Fibroblast of the aortic adventitia (primary cell): ENCODE measurements at places on chromosomes 3 and 15.

GRCh38 chr3:123453675-123454074, 4.8 kb upstream of the ADCY5 start:
- DNase-seq = no peak

GRCh38 chr15:70910958-70911357, 18.3 kb downstream of the LRRC49 start:
- no peak for DNase-seq

GRCh38 chr3:46297658-46298423, 55.6 kb downstream of the CCR3 start:
- no peak for DNase-seq

DNA sequence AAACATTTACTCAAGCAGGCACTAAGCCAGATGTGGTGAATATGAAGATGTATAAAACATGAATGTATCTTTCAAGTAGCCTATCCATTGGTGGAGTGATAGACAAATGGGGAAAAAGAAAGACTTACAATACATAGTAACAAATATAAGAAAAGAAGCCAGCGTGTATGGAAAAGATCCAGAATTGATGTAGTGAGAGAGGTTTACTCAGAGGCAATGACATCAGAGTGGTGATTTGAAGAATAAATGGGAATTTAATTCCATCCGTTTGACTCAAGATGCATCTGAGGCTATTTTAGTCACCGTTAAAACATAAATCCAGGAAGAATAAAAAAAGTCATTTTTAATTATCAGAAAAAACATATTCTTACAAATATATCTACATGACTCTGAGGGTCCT, 162.6 kb downstream of the IL1RAP start:
- peak; percentile 48 for DNase-seq

- peak; percentile 40 for DNase-seq
Observed at GRCh38 chr3:48301800-48302166, 31.7 kb downstream of the SPINK8 start.

DNA sequence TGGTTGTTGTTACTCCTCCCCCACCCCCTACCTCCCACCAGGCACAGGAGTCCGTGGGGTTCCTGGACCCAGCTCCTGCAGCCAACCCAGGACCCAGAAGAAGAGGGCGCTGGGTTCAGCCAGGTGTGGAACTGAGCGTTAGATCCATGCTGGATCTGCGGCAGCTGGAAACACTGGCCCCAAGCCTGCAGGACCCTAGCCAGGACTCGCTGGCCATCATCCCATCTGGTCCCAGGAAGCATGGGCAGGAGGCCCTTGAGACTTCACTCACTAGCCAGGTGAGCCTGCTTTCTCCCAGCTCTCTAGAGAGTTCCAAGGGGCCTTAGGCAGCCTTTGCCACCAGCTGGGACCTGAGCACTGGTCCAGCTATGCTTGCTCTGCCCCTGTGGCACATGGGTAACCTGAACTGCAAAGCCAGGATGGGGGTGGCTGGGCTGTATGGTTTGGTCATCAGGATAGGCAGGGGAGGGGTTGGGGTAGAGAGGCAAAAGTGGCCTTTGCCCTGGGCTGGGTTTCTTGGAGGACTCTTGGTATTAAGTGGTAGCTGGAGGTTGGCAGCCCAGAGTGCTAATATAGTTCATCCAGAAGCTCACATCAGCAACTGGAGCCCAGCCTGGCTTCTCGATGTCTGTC, 7.0 kb upstream of the JMJD7 start:
- no peak for DNase-seq

GRCh38 chr3:127068111-127068810, 85.3 kb downstream of the PLXNA1 start:
- no peak for DNase-seq

GRCh38 chr3:50192689-50193141, 1.3 kb downstream of the GNAT1 start:
- peak; percentile 61 for DNase-seq

DNA sequence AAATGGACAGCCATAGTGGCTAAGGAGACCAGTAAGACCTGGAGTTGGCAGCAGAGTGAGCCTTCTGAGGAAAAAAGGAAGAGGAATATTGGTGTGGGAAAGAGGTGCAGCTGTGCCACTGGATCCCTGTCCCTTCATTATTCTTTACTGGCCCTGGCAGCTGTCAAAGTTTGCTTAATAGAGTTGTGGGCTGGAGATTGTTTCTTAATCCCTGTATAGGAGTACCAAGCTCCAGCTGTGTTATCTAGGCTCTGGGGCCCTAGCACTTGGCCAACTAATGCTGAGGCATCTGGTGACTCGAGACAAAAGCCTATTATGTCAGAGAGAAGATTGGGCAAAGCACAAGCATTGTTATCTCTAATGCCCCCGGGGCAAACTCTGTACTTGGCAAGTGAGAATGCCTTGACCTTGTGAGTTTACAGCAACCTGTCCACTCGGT, 61.4 kb downstream of the ZNF609 start:
- peak; percentile 88 for DNase-seq

DNA sequence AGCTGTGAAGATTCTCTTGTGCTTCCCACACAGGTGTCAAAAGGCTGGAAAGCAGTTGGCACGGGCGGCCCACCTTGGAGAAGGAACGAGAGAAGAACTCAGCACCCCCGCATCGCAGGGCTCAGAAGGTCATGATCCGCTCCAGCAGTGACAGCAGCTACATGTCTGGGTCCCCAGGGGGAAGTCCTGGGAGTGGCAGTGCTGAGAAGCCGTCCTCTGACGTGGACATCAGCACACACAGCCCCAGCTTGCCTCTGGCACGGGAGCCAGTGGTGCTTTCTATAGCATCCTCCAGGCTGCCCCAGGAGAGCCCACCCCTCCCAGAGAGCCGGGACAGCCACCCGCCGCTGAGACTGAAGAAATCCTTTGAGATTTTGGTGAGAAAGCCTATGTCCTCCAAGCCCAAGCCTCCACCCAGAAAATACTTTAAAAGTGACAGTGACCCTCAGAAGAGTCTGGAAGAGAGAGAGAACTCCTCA, 31.4 kb downstream of the STARD5 start:
- no peak for DNase-seq

DNA sequence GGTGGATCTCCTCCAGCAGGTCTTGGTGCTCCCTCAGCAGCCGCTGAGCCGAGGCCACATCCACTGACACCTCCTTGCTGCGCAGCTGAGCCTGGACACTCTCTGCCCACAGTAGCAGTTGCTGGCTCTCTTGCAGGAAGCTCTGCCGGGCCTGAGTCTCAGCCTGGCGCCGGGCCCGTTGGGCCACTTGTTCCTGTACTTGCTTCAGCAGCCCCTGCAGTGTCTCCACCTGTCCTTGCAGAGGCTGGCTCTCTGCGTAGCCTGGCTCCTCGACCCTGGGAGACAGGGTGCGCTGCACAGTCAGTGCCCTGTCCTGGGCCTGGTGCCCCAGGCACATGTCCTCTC, 15.5 kb downstream of the SPTBN5 start:
- no peak for DNase-seq

- DNase-seq = no peak
Observed at GRCh38 chr15:29309139-29309538, 39.5 kb upstream of the NSMCE3 start.

- no peak for DNase-seq
Observed at GRCh38 chr15:57634290-57634689, 42.6 kb downstream of the MYZAP start.

GRCh38 chr3:44128057-44128775, 113.5 kb upstream of the TOPAZ1 start:
- no peak for DNase-seq

- DNase-seq = no peak
Observed at GRCh38 chr15:51492528-51492927, 130.0 kb downstream of the DMXL2 start.

- no peak for DNase-seq
Observed at GRCh38 chr3:50194903-50195500, 3.6 kb downstream of the GNAT1 start.

DNA sequence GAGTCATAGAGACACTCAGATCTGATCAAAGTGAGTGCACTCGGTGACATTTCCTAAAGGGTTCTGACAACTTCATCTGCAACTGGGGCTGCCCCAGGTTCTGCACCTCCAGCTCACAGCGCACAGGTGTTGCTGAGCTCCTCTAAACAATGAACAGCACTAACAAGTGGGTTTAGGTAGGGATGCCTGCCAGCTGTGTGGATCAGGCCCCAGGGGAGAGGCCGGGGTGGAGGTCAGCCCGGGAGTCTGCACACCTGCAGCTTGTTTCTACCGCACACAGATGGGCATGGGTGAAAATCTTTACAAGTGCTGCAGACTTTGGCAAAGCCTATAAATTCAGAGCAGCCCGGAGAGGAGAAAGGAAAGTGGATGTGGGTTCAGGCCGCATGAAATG, 355 bp downstream of the FBXW12 start:
- no peak for DNase-seq

DNA sequence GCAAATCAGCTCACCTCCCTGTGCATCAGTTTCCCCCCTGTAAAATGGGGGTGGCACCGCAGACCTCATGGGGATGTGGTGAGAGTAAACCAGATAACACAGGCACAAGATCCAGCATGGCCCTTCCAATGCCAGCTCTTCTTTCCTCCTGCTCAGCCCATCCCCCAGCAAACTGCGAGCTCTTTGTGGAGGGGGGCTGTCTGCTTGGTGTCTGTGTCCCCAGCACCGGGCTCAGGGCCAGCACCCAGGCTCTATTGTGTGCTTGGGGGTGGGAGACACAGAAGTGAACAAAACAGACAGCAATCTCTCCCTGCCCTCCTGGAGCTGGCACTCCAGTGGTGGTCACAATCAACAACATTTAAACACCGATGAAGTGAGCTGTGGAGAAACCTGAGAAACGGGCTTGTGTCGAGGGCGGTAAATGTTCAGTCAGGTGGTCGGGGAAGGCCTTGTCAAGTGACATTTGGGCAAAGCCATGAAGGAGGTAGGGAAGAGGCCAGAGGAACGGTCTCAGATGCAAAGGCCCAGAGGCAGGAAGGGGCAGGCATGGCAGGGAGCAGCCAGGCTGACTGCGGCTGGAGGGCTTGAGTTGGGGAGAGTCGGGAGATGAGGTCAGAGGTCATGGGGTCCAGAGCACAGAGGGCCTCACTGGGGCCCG, 28.4 kb downstream of the GRIP2 start:
- no peak for DNase-seq

GRCh38 chr15:79004336-79004735, 59.5 kb upstream of the CTSH start:
- peak; percentile 50 for DNase-seq

DNA sequence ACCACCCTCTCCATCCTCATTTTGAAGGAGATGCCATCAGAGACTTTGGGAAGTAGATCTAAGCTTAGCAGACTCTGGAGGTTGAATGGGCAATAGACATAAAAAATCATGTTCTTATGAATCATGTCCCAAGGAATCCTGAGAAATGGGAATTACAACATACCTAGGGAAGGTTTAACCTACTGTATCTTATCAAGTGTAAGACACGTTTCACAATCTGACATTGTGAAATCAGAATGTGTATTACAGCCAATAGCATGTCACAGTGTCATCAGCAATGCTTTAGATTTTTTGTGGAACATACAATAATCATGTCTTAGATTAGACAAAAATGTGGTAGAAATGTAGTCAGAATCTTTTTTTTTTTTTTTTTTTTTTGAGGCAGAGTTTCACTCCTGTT, 332.4 kb upstream of the TLE3 start:
- peak; percentile 98 for DNase-seq

GRCh38 chr3:154182975-154183374, 61.8 kb downstream of the ARHGEF26 start:
- peak; percentile 46 for DNase-seq

DNA sequence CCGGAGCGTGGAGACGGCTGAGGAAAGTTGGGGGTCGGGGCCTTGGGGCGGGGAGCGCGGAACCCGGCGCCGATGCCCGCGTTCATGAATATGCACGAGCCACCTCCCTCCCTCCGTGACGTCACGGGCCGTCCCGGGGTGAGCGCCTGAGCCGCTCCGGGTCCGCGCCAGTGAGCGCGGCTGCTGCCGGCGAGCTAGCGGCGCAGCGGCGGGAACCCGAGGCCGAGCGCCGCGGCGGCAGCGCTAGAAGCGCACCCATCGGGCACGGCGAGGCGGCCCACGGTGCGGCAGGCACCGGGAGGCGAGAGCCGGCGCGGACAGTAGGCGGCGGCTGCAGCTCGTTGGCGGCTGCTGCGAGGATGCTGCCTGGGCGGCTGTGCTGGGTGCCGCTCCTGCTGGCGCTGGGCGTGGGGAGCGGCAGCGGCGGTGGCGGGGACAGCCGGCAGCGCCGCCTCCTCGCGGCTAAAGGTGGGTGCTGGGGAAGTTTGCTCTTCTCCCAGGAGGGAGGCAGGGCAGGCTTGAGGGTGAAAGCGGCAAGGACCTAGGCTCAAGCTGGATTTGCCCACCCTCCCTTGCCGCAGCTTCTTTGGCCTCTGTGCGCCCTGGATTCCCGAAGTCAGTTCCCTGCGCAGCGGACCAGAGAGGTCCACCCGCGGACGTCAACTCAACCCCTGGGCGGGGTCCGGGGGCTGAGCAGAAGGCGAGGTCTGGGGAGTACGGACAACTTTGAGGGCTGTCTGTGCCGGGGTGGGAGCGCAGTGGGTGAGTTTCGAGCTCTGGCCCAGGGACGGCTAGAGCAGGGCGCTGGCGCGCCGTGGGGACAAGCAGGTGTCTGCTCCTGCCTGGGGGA, at the start of gene CLSTN2:
Gene CLSTN2 (plus strand): TSS at position 170 of the 850 bp plus-strand sequence.
- DNase-seq = peak; percentile 4
